ENCODE measurements at places on chromosomes 12 and 14.

GRCh38 chr12:34016361-34016760 is 5.9 kb upstream of the ALG10 start:
- no peak for DNase-seq

DNA sequence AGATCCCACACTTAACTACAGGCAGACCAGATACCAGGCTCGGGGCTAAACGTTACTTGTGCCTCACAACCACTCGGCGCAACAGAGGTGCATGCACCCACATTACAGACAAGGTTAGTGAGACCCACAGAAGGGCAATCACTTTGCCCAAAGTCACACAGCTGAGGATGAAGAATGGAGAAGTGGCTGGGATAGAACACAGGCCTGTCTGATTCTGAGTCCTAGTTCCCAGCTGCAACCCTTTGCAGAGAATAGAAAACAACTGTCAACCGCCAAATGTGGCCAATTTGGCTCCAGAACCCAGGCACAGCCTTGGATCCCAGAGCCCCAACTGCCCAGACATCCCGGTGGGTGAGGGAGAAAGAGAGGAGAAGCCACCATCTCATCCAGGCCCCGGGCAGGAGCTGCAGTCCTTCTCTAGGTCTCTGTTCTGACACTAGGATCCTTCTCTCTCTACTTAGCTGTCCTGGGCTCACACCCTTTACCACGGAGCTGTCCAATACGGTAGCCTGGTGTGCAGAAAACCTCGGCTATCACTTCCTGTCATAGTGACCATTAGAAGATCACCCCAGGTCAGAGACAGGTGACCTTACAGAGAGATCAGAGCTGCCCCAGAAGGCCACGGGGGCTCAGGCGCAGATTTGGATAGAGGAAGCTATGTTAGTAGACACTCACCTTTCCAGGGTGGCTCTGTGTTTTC is 59.1 kb downstream of the FAM222A start:
- no peak for DNase-seq

GRCh38 chr14:59190372-59190771 is 1.9 kb downstream of the DAAM1 start:
- no peak for DNase-seq

DNA sequence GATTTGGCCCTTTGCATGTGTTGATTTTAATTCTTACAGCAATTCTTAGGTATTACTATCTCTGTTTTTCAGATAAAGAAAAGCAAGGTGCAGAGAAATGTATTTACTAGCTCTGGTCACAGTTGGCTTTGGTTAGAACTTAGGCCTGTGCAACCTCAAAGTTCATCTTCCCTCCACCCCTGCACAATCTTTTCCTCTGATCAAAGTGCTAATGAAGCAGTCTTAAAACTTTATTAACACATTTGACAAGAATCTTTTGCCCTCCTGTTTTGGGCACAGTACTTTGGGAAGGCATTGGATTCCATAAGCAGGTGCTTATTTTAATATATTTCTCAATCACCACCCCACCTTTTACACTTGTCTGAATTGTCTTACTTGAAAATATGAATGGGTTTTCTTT is 2.7 kb downstream of the IRAK4 start:
- DNase-seq: no peak

DNA sequence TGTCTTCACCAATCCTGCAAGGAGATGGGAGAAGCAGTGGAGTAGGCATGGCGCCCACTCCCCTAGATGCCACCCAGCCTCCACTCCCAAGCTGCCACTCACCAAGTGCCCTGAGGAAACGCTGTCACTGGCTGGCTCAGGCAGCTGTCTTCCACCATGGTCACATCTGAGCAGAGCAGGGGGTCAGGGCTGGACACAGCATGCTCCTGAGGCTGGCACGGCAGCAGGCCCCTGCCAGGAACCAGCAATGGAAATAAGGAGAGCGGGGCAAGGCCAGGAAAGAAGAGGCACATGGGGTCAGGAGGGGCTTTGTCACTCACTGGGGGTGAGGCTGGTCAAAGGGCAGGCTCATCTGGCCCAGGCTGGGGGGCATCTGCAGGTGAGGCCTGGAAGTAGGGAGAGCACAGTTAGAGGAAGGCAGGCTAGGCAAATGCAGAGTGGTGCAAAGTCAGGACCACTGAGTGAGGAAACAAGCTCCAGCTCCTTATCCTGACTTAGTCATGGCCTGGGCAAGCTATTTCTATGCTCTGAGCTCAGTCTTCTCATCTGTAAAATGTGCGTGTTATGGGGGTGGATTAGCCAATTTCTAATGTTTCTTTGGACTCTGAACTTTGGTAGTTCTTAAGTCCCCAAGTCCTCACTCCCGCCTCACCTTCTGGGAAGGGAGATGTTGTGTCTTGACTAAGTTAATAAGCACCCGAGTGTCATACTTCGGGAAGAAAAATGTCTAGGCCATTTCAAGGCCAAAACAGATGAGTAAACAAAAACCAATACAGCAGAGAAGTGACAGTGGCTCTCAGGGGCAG is 8.0 kb downstream of the NAB2 start:
- DNase-seq: no peak

DNA sequence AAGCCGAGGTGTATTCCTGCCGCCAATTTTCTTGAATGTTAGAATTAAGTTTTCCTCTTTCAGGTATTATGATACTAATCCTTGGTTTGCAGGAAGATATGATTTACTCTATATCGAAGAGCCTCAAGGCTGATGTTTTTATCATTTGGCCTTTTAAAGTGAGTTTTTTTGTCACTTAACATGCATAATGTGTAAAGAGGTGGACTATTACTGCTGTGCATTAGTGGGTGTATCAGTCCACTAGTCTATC is 11.1 kb upstream of the TMPO start:
- DNase-seq: no peak

GRCh38 chr12:13000925-13001774 is 1.1 kb upstream of the HEBP1 start:
- no peak for DNase-seq

All from GM04503 (cell line).